ENCODE measurements at places on chromosomes 5 and 9. TPM values are rescaled to one million over a fixed set of nuclear protein-coding genes. Genes with fewer than 3 reads are reported as not detected.
A peak's percentile ranks its signal among the peaks of the same experiment; 100 is the strongest.

The RHOBTB3 gene
- 73.8 TPM for total RNA-seq

DNA sequence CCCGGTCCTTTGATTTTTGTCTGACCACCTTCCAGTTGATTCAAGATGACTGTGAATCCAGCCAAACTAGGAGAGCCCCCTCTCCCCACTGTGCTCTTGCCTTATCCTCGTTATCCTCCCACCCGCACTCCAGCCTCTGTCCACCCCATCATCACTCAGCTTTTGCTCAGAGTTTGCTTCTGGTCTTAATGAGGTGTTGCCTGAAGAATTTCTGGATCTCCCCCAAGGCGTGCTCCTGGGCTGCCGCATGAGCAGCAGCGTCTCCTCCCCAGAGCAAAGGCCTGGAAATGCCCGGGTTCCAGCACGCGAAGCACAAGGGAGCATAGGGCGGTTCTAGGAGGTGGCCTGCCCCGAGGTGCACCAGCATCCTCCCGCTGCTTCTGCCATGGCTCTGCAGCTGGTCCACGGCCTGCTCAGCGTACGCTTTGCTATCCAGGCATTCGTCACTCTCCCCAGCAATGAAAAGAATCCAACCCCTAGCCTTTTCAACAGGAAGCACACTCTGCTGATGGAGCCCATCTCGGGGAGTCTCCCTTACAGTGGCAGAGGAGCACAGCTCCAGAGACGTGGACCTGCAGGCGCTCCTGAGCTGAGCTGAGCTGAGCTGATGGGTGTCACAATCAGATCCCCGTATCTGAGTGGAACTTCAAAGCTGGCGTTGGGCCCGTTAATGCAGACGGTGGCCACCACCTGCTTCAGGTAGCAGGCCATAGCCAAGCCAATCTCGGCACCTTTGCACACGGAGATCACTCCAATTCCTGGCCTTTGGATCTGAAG lies 50.7 kb downstream of the BAAT start:
- DNase-seq: no peak
- H3K27me3 ChIP-seq: no peaks in the 10 kb centered on the region
- H3K4me1 ChIP-seq: no peaks in the 10 kb centered on the region
- no peak overlapping the region for H3K4me3 ChIP-seq

DNA sequence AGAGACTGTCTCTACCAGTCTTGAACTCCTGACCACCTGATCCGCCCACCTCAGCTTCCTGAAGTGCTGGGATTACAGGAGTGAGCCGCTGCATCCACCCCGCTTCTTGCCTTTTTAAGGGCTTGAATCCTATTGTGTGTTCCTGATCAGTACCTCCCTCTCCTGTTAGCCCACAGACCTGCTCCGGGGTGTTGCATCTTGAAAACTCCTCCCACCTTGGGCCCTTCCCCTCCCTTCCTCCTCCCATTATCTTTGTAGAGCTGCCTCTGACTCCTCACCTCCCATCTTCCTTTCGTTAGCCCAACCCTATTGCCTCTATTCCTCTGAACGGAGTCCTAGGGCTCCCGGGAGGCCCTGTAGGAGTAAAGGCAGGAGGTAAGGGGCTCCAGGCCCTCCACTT lies 48.5 kb upstream of the NEK6 start:
- H3K4me1 ChIP-seq: peaks cover 12% of the 10 kb centered on the region
- H3K4me3 ChIP-seq: no peak overlapping the region
- H3K27me3 ChIP-seq: peaks cover 9% of the 10 kb centered on the region
- no peaks in the 10 kb centered on the region for H3K36me3 ChIP-seq

DNA sequence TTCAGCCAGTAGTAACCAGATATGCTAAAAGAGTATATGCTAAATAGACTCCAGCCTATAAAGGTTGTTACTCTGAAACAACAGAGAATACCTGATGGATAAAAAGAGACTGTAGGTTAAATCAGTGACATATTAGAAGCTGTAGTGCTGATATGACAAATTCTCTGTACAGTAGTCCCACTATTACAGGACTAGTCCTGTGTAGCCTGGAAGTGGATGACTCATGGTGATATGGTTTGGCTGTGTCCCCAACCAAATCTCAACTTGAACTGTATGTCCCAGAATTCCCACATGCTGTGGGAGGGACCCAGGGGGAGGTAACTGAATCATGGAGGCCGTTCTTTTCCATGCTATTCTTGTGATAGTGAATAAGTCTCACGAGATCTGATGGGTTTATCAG lies 276.2 kb upstream of the POU5F2 start:
- no peak overlapping the region for H3K4me3 ChIP-seq
- H3K27me3 ChIP-seq: no peaks in the 10 kb centered on the region
- DNase-seq: peak; percentile 58
- peaks cover 8% of the 10 kb centered on the region for H3K4me1 ChIP-seq
- no peaks in the 10 kb centered on the region for H3K36me3 ChIP-seq

GRCh38 chr9:78286125-78286524 lies 10.8 kb upstream of the PSAT1 start:
- no peaks in the 10 kb centered on the region for H3K36me3 ChIP-seq
- DNase-seq: no peak
- no peak overlapping the region for H3K27ac ChIP-seq
- H3K4me3 ChIP-seq: no peak overlapping the region

- no peak overlapping the region for H3K4me3 ChIP-seq
- H3K27me3 ChIP-seq: no peaks in the 10 kb centered on the region
- DNase-seq: peak; percentile 34
These were observed 54.4 kb downstream of the DOCK2 start for GRCh38 chr5:169691471-169691870.

- H3K4me3 ChIP-seq: peak overlapping the region; percentile 22
- DNase-seq: peak; percentile 78
- no peaks in the 10 kb centered on the region for H3K27me3 ChIP-seq
These were observed 54.5 kb downstream of the ZNF366 start for GRCh38 chr5:72452515-72453245.

- no peak overlapping the region for H3K4me3 ChIP-seq
- no peaks in the 10 kb centered on the region for H3K4me1 ChIP-seq
- DNase-seq: peak; percentile 64
- H3K36me3 ChIP-seq: no peaks in the 10 kb centered on the region
- H3K27ac ChIP-seq: no peak overlapping the region
- no peaks in the 10 kb centered on the region for H3K27me3 ChIP-seq
These were observed 613.7 kb upstream of the CDH18 start for GRCh38 chr5:20601678-20602100.

DNA sequence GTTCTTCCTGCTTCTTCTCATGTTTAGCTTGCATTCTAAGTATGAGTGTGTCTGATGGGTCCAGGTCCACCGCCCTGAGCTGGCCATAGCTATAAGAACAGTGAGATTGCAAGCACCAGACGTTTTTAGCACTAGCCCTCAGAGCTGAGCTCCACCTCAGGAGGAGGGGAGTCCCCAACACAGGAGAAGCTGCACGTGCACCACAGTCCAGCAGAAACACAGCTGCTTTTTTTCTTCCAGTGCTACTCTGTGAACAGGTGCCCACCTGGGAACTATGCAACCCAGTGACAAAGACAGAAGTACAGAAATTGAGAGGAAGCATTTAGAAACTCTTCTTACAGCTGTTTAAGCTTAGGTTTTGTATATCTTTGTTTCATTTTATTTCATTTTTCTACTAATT lies 299.4 kb downstream of the MARCHF11 start:
- H3K27ac ChIP-seq: no peak overlapping the region
- H3K4me3 ChIP-seq: no peak overlapping the region
- no peaks in the 10 kb centered on the region for H3K36me3 ChIP-seq
- no peak for DNase-seq
- H3K27me3 ChIP-seq: no peaks in the 10 kb centered on the region
- no peaks in the 10 kb centered on the region for H3K4me1 ChIP-seq

The OR2S2 gene
- total RNA-seq: not detected

The SLC6A18 gene
- total RNA-seq: not detected

- DNase-seq: no peak
- no peaks in the 10 kb centered on the region for H3K27me3 ChIP-seq
- H3K4me1 ChIP-seq: no peaks in the 10 kb centered on the region
- H3K36me3 ChIP-seq: no peaks in the 10 kb centered on the region
These were observed 29.8 kb downstream of the AHRR start for GRCh38 chr5:351084-351920.

The POU4F3 gene
- 0.18 TPM for total RNA-seq

The RNF44 gene
- 47.8 TPM for total RNA-seq

The TMEM215 gene
- total RNA-seq: 3.0 TPM

- H3K36me3 ChIP-seq: peaks cover 18% of the 10 kb centered on the region
- no peaks in the 10 kb centered on the region for H3K4me1 ChIP-seq
- H3K27me3 ChIP-seq: no peaks in the 10 kb centered on the region
- H3K27ac ChIP-seq: no peak overlapping the region
These were observed 17.0 kb downstream of the CDK5RAP2 start for GRCh38 chr9:120562861-120563443.

- H3K4me1 ChIP-seq: no peaks in the 10 kb centered on the region
- peak; percentile 20 for DNase-seq
- H3K36me3 ChIP-seq: no peaks in the 10 kb centered on the region
- no peak overlapping the region for H3K4me3 ChIP-seq
These were observed 15.5 kb upstream of the CTNNA1 start for GRCh38 chr5:138737494-138738265.

GRCh38 chr9:135802876-135803419 lies 101.0 kb downstream of the KCNT1 start:
- H3K4me1 ChIP-seq: peaks cover 3% of the 10 kb centered on the region
- H3K4me3 ChIP-seq: no peak overlapping the region
- H3K36me3 ChIP-seq: no peaks in the 10 kb centered on the region
- no peak for DNase-seq
- no peaks in the 10 kb centered on the region for H3K27me3 ChIP-seq

The SCGB3A2 gene
- total RNA-seq: 0.82 TPM

GRCh38 chr5:118015511-118015910 lies 972.8 kb downstream of the DTWD2 start:
- H3K27ac ChIP-seq: no peak overlapping the region
- no peak overlapping the region for H3K4me3 ChIP-seq
- no peak for DNase-seq
- H3K36me3 ChIP-seq: no peaks in the 10 kb centered on the region

The AGXT2 gene
- not detected for total RNA-seq

GRCh38 chr9:94560237-94560636 lies 5.4 kb downstream of the PCAT7 start:
- H3K4me3 ChIP-seq: no peak overlapping the region
- H3K4me1 ChIP-seq: no peaks in the 10 kb centered on the region
- DNase-seq: no peak

The ST8SIA4 gene
- 0.59 TPM for total RNA-seq

The STKLD1 gene
- total RNA-seq: 0.58 TPM

The GNA14 gene
- total RNA-seq: 1.0 TPM

DNA sequence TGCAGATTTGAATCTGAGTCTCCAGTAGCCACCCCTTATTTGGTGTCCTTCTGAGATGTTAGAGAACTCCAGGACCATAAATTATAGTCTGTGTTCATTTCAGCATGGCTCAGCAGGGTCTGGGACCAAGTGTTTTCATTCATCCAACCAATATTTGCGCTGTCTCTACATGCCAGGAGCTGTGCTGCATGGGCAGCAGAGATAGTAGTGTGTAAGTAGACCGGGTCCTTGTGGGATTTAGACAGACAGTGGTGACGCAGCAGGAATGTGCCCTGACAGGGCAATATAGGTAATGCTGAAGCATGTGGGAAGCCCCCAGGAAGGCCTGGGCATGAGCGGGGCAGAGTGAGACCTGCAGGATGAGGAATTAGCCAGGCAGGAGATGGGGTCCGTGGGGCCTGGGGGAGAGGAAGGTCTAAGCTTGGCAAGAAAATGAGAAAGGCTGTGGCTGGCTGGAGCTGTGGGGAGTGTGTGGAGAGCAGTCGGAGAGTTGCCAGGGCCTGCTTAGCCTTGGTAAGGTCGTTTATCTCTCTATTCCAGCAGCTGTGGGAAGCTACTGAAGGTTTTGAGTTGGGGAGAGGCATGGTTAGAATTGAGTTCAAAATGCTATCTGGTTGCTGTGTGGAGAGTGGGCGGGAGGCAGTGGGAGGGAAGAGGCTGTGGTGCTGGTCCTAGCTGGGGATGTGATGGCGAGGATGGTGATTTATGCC lies 16.8 kb downstream of the STXBP1 start:
- no peak overlapping the region for H3K27ac ChIP-seq
- no peaks in the 10 kb centered on the region for H3K27me3 ChIP-seq
- H3K4me3 ChIP-seq: no peak overlapping the region
- DNase-seq: no peak

DNA sequence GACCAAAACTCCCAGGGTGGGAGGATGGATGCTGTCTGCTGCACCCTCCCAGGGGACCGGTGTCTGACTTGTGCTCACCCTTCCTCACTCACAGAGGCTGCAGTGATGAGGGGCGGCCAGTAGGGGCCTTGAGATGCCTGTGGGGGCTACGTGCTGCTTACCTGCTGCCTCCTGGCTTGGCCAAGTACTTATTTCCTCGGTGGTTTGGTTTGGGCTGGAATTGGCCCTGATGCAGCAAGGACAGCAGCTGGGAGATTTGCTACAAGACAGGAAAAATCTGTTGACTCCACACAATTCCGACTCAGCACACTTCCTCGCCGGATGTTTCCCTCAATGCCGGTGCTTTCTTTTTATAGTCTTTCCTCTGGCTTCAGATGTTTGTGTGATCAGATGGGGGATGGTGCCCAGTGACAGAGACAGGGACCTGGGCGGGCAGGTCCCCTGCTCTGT lies 6.6 kb downstream of the PCDH12 start:
- H3K27ac ChIP-seq: no peak overlapping the region
- H3K27me3 ChIP-seq: no peaks in the 10 kb centered on the region
- H3K4me3 ChIP-seq: no peak overlapping the region
- H3K36me3 ChIP-seq: no peaks in the 10 kb centered on the region
- no peaks in the 10 kb centered on the region for H3K4me1 ChIP-seq
- DNase-seq: no peak

The TNC gene
- 1,099 TPM for total RNA-seq

DNA sequence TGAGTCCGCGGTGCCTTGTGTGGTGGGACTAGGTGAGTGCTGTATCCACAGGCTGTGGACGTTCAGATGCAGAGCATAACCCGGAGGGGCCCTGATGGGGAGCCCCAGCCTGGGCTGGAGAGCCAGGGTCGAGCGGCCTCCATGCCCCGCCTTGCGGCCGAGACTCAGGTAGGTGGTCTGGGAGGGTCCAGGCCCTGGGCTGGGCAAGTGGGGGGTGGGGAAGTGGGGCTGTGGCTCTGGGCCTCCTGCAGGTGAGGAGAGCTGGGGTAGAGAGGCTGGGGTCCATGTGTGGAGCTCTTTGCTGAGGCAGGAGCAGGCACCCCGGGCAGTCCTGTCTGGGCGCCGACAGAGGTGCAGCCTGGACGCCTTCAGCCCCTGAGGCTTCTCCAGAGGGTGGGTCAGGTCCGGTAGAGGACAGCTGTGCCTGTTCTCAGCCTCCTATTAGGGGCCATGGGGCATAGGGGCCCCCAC lies 241.1 kb downstream of the CACNA1B start:
- H3K4me3 ChIP-seq: no peak overlapping the region
- no peaks in the 10 kb centered on the region for H3K36me3 ChIP-seq

The SPINK6 gene
- total RNA-seq: not detected

The SLC36A3 gene
- not detected for total RNA-seq

The MORN5 gene
- total RNA-seq: not detected

DNA sequence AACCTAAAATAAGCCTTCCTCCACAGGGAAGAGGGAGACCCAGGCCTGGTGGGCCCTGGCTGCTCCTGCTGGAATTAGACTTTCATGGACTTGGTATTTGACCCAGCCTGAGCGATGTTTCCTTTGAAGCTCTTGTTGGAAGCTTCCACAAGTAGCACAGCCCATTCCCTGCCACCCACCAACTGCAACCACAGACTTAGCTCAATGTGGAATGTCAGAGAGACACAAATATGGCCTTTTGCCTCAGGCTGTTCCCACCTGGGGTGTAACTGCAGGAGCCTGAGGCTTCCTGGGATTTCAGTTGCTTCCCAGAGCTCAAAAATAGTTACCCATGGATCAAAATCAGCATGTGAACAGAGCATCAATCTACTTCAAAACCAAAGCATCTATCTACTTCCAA lies 70.3 kb upstream of the LHFPL2 start:
- H3K4me1 ChIP-seq: peaks cover 15% of the 10 kb centered on the region
- no peak overlapping the region for H3K4me3 ChIP-seq
- H3K36me3 ChIP-seq: no peaks in the 10 kb centered on the region
- H3K27me3 ChIP-seq: no peaks in the 10 kb centered on the region

The PCDHA12 gene
- total RNA-seq: 13.8 TPM
